ENCODE measurements at places on chromosomes 13 and 19. TPM values are rescaled to one million over a fixed set of nuclear protein-coding genes. Genes with fewer than 3 reads are reported as not detected.
A peak's percentile ranks its signal among the peaks of the same experiment; 100 is the strongest.

DNA sequence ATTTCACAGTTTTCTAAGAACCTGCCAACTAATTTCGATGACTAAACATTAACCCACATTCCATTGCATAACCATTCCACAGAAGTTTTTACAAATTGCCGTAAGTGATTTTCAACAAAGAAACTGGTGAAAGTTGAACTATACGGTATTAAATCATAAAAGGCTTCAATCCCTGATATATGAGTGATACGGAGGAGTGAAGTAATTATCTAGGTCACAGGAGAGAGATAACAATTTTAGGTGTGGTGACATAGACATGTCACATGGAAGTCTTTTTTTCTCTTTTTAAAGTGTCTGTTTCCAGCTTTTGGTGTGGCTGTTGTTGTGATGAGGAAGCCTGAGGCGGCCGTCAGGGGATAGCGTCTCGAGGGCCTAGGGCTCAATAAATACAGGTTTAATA lies 29.4 kb downstream of the TBC1D4 start:
- no peaks in the 10 kb centered on the region for H3K4me1 ChIP-seq
- no peak overlapping the region for H3K27ac ChIP-seq
- no peaks in the 10 kb centered on the region for H3K27me3 ChIP-seq
- H3K4me3 ChIP-seq = no peak overlapping the region

DNA sequence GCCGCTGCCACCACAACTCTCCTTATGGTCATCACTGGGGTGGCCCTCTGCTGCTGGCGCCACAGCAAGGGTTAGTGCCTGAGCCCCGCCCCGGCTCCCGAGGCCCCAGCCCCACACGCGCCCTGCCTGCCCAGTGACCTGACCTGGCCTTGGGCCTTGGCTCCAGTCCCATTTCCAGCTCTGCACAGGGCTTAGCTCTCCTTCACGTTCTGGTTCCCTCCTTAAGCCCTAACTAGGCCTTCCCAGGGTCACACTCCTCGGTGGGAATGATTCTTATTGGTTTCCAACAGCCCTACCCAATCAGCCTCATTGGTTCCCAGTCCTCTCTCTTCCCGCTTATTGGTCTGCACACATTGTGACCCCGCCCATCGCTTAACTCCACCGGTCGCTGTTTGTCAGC lies 5.8 kb downstream of the KIRREL2 start:
- DNase-seq = no peak
- peaks cover 9% of the 10 kb centered on the region for H3K27me3 ChIP-seq
- H3K36me3 ChIP-seq = peaks cover 8% of the 10 kb centered on the region
- H3K27ac ChIP-seq = peak overlapping the region; percentile 62

DNA sequence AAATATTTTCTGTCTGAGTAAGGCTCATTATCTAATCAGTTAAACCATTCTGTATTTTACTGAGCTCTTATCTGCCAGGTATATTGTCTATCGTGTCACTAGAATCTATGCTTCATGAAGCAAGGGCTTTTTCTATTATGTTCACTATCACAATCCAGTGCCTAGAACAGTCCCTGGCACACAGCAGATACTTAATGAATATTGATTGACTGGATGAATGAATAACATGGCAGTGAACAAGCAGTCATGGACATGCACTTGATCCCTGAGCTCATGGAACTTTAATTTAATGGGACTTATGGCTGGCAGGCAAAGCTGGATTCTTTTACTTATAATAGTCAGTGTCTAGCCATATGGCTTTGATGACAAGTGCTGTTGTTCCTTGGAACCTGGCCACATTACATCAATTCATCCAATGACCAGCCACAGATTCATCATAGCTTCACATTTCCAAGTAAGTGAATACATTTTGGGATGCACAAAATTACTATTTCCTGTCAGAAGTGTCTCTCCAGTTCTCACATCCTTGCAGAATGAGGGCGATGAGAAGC lies 214.8 kb downstream of the COG6 start:
- H3K27me3 ChIP-seq = no peaks in the 10 kb centered on the region
- H3K36me3 ChIP-seq = no peaks in the 10 kb centered on the region
- H3K4me3 ChIP-seq = no peak overlapping the region
- DNase-seq = no peak
- H3K27ac ChIP-seq = no peak overlapping the region
- H3K4me1 ChIP-seq = peaks cover 3% of the 10 kb centered on the region

DNA sequence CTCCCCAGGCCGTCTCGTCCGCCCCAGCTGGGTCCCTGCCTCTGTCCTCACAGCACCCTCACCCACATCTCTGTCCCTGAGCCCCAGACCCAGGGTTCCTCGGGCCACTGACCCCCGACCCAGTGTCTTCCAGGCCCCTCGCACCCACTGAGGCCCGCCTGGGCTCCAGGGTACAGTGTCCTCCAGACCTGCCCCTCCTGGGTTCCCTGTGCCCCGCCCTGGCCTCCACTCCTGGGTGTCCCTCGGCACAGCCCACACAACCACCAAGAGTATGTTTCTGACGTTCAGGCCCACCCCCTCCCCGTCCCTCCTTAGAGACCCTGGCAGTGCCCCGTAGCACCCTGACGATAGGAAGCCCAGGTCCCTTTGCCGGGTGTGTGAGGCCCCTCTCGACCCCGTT lies 22.6 kb upstream of the NCCRP1 start:
- no peak for DNase-seq
- H3K27me3 ChIP-seq = peaks cover 2% of the 10 kb centered on the region
- H3K4me1 ChIP-seq = peaks cover 1% of the 10 kb centered on the region
- no peak overlapping the region for H3K27ac ChIP-seq
- H3K4me3 ChIP-seq = no peak overlapping the region
- H3K36me3 ChIP-seq = no peaks in the 10 kb centered on the region

DNA sequence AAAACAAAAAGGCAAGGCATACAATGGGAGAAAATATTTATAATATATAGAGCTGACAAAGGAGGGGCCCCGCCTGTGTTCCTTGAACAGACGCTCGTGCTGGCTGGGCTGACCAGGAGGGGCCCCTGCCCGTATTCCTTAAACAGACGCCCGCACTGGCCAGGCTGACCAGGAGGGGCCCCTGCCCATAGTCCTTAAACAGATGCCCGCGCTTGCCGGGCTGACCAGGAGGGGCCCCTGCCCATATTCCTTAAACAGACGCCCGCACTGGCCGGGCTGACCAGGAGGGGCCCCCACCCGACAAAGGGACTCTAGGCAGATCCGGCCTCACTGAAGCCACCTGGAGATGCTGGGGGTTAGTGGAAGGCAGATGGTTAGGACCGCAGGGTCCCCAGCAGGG lies 9.3 kb downstream of the ADPRHL1 start:
- DNase-seq = no peak
- H3K4me1 ChIP-seq = peaks cover 6% of the 10 kb centered on the region
- peaks cover 21% of the 10 kb centered on the region for H3K36me3 ChIP-seq

GRCh38 chr13:85970727-85971126 lies 171.5 kb upstream of the SLITRK6 start:
- no peaks in the 10 kb centered on the region for H3K36me3 ChIP-seq
- H3K4me1 ChIP-seq = no peaks in the 10 kb centered on the region
- H3K27me3 ChIP-seq = no peaks in the 10 kb centered on the region
- no peak overlapping the region for H3K27ac ChIP-seq

Gene GPC6
- 11.8 TPM for total RNA-seq

Gene PRTN3
- total RNA-seq = not detected

Gene FFAR2
- total RNA-seq = not detected

Gene CACNG8
- 4.3 TPM for total RNA-seq

Gene C19orf85
- total RNA-seq = not detected

All from glutamatergic neuron (in vitro differentiated cells).